ENCODE measurements at places on chromosomes 7 and 10.

DNA sequence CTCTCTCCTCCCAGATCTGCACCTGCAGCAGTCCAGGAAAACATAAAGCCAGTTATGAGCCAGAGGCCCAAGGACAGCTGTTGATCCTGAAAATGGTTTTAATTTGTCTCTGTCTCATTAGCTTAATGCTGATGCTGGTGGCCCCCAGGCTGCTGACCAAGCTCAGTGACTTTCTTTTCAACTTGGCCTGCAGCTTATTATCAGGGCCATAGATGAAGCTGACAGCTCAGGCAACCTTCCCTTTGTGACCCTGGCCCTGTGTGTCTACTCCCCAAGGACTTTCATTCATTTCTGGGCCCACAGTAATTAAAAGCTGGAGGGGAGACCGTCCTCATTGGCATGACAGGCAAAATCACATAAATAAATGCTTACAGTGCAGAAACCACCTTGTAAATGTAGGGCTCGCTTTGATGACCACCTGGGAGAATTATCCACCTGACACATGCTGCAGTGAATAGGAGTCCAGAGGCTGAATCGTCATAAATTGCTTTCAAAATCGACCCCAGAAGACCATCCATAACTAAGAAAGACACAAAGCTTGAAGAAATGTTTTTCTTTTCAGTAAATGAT, 138.5 kb downstream of the NPY start:
- DNase-seq, result no peak

GRCh38 chr10:6409971-6410643, 170.0 kb downstream of the PRKCQ start:
- no peak for DNase-seq

- DNase-seq, result no peak
Measured at GRCh38 chr7:28390426-28390825, 21.9 kb upstream of the CREB5 start.

GRCh38 chr7:30899630-30900029, 12.0 kb upstream of the AQP1 start:
- no peak for DNase-seq

GRCh38 chr7:141610671-141611070, 59.5 kb downstream of the AGK start:
- no peak for DNase-seq

GRCh38 chr7:148628011-148628410, 37.4 kb downstream of the C7orf33 start:
- no peak for DNase-seq

DNA sequence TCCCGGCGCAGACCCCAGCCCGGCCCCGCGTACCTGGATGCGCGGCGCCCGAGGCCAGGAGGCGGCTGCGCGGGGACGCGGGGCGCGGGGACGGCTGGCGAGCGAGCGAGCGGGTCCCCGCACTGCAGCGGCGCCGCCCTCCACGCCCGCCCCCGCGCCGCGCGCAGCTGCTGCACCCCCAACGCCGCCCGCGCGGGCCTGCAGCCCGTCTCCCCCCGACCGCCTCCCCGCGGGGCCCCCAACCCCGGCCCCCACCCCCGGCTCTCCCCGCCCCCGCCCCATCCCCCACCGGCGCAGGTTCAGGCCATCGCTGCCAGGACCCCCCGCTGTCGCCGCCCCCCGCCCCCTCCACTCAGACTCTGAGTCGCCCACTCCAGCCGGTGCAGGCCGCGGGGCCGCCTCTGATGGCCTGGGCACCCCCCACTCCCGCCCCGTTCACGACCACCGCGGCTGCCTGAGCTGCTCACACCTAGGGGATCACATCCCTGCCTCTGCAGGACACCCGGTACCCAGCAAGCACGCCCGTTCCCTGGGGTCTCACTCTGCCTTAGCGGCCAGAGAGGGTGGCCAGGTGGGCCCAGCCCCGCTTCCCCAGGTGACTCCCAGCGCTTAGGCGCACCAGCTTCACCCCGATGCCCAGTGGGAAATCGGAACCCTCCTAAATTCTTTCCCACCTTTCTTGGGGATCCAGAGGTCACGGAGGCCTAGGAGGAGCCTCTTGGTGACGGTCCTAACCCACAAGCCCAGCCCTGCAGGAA, 13.9 kb upstream of the DNAAF5 start:
- no peak for DNase-seq

GRCh38 chr10:51620131-51620530, 79.3 kb downstream of the CSTF2T start:
- DNase-seq, result no peak

DNA sequence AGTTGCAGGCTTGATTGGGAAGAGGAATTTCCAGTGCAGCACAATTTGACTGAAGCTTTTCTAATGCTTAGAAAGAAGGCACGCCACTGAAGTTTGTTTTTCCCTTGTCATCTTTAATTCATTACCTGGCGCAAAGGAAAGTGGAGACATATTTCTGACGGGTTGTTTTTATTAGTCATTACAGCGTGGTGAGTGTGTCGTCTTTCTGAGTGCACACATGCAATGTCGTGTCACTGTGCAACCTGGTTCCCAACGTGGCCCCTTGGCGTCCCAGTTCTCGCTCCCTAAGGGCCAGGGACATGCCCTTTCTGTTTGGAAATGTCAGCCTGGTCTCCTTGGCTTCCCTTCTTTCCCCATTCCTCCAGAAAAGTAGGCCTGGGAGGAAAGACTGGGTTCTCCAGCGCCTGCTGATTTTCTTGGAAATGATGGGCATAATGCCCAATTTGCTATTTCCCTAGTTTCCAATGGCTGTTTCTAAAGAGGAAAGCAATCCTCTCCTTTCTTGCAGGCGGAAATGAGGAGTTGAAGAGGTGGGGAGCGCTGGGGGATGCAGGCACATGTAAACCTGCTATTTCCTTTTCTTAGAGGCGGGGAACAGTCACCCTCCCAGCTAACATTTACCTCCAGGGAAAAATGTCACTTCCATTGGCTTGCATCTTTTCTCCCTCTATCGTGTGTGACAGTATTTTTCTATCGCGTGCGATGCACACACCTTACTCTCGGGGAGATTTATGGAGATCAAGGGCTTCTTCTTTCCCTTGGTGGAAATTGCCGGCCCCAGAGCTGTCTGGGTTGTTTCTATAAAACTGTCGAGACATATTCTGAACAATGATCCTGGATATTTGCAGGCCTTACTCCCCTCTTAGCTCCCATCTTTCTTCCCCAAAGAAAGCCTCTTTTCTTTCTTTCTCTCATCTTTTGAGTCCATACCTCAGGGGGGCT, 249.8 kb downstream of the ARHGAP12 start:
- DNase-seq, result no peak

DNA sequence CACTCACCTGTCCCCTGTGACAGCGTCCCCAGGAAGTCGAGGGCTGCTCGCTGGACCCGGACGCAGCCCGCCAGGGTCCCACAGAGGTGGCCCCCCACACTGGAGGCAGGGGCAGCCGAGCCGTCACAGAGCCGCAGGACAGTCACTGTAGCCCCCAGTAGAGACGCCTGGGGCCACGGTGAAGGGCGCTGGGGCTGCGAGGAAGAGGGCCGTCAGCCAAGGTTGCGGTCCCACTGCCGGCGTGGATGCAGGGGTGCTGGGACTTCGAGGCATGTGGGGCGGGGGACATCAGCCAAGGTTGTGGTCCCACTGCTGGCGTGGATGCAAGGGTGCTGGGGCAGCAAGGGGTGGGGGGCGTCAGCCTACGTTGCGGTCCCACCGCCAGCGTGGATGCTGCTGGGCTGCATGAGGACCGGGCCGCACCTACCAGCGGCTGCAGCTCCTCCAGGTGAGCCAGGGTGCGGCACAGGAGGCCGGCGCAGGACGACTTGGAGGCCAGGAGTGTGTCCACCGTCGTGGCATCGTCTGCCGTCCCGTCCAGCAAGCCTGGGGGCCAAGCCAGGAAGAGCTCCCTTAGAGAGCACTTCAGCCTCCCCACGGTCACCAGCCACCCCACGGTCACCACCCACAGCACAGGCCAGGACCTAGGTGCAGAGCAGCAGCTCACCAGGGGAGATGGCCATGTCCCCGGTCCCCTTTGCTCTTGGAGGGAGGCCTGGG, 13.9 kb downstream of the BRAT1 start:
- no peak for DNase-seq

- no peak for DNase-seq
Measured at GRCh38 chr10:49760789-49761188, 1.3 kb downstream of the OGDHL start.

DNA sequence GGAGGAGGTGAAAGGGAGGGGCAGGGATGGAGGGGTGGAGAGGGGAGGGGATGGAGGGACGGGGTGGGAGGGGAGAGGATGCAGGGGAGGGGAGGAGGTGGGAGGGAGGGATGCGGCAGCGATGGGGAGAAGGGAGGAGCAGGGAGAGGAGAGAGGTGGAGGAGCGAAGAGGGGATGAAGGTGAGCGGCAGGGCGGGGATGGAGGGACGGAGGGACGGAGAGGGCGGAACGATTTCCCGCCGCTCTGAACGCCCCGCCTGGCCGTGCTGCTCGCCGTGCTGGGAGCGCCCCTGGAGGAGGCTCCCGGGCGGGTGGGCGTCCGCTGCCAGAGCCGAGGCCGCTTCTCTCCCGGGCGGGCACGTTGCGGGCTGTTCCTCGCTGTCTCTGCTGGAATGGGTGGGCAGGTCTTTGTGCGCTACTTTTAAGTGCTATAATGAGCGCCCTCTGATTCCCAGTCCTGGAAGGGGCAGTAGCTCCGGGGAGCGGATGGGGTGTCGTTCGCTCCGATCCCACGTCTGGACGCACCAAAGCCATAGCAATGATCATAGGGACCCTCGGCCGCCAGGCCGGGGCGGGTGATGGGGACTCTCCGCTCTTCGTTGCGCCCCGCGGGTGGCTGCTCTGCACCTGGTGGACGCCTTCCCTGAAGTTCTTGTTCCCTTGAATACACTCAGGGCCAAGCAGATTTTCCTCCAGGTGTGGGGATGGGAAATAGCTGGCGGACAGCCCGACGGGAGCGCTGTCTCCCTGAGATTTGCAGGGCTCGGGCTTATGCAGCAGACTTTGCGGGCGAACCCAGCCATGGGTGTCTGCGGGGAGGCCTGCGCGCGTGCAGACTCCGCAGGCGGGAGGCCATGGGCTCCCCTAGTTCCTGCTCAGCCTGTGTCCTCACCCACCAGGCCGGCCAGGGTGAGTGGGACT, 81.1 kb upstream of the CPXM2 start:
- DNase-seq, result no peak

DNA sequence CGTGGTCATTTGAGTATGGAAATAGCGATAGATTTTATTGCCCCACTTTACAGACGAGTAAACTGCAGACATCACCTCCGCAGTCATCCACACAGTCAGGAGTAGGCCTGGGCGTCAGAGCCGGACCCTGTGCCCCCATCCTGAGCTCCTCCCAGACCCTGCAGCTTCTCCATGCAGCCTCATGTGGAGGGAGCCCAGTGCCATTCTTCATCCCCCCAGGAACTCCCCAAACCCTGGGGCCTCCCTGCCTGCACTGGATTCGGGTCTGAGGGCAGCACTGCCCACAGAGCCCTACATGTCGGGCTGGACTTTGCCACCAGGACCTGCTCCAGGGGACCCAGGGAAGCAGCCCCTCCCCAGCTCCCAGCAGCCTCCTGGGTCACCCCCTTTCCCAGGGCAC, 100.8 kb downstream of the MKI67 start:
- DNase-seq, result no peak

- no peak for DNase-seq
Measured at GRCh38 chr10:96585736-96586418, 935 bp downstream of the TM9SF3 start.

GRCh38 chr7:76260171-76260703, 42.2 kb upstream of the HSPB1 start:
- DNase-seq, result no peak

- peak; percentile 5 for DNase-seq
Measured at GRCh38 chr7:155885167-155886155, 73.2 kb upstream of the SHH start.

- no peak for DNase-seq
Measured at GRCh38 chr7:138478499-138478908, 18.4 kb downstream of the TRIM24 start.

DNA sequence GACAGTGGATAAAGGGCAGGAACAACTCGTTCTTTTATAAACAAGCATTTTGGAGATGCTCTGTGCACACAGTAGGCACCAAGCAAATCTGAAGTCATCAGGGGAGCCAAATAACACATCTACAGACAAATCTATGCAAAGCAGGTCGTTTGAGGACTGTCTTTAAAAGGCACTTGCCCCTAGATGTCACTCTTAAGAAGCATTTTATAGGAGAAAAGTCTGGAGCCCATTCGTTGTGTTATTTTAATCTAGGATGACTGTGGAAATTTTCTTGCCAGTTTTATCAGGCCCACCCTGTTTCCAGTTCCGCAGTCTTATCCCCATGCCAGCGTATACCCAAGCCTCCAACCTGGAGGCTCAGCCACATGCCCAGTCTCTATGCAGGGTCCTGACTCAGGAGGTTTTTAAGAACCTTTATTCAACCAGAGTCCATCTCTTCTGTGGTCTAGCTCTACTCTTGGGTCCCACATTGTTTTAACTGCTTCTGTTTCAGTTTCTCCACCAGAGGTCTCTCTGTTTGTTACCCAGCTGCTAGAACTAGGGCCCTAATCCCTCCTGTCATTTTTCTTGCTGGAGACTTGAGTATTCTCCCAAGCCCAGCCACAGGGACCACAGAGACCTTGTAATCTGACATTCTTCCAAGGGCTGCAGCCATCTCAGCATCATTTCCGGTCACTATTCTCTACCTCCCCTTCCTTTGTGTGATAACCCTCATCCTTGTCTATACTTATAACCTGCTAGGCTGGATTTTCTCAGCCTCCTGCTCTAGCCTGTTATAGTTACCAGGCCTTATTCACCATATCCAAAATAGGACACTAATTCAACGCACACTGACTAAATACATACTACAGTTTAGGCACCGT, 26.7 kb downstream of the PIK3CG start:
- no peak for DNase-seq

DNA sequence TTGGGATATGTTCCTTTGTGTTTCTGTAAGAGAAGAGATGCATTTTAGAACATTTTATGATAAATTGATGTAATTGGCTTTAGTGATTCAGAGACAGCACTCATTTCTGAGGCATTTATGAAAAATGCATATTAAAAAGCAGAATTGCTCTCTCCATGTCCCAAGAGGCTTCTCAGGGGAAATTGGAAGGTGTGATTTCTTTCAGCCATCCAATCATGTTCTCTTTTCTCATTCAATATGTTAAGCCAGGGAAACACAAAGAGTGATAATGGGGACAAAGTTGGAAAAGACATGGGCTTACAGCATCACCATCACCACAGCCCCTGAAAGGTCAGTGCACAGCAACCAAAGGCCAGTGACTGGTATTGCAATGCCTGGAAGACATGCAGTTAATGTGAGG, 129.9 kb upstream of the COL1A2 start:
- DNase-seq, result no peak

Measured in fibroblast of the conjunctiva (primary cell).